ENCODE measurements at places on chromosomes 2 and 18. TPM values are rescaled to one million over a fixed set of nuclear protein-coding genes. Genes with fewer than 3 reads are reported as not detected.

ALPI gene
- total RNA-seq = not detected

- no peak for DNase-seq
Measured at GRCh38 chr2:30705056-30705455, 102.2 kb downstream of the CAPN13 start.

- DNase-seq = no peak
Measured at GRCh38 chr18:70154591-70155194, 50.8 kb downstream of the RTTN start.

YES1 gene
- total RNA-seq = 99.5 TPM

PRKCE gene
- total RNA-seq = 22.1 TPM

DNA sequence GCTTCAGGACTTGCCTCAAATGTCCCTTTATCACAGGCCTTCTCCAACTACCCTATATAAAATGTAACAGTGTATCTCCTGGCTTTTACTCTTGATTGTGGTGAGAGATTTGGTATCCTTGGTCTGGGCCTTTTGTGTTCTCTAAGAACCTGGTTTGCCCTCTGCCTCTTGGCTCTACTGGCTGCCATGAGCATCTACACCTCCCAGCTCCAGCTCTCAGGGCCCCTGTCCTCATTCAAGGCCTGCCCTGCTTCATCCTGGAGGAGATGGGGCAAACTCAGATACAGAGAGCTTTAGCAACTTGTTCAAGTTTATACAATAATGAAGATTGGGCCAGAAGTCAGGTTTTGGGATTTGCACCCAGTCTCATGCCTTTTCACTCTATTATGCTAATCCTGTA lies 45.0 kb downstream of the QPCT start:
- no peak for DNase-seq

- no peak for DNase-seq
Measured at GRCh38 chr2:15663802-15664201, 72.1 kb downstream of the DDX1 start.

AQP12B gene
- total RNA-seq = not detected

- no peak for DNase-seq
Measured at GRCh38 chr2:134413430-134413829, 159.6 kb downstream of the MGAT5 start.

CIDEA gene
- not detected for total RNA-seq

GRCh38 chr2:230131366-230131765 lies 62.6 kb upstream of the SLC16A14 start:
- DNase-seq = no peak

- no peak for DNase-seq
Measured at GRCh38 chr2:29281086-29281915, 166.1 kb downstream of the CLIP4 start.

- DNase-seq = no peak
Measured at GRCh38 chr2:164952057-164952702, 3.1 kb downstream of the SLC38A11 start.

SOCS6 gene
- 38.7 TPM for total RNA-seq

GRCh38 chr2:188193230-188193629 lies 98.4 kb upstream of the GULP1 start:
- no peak for DNase-seq

- peak; percentile 83 for DNase-seq
Measured at GRCh38 chr2:217085543-217085942, 225.7 kb upstream of the TNP1 start.

DNA sequence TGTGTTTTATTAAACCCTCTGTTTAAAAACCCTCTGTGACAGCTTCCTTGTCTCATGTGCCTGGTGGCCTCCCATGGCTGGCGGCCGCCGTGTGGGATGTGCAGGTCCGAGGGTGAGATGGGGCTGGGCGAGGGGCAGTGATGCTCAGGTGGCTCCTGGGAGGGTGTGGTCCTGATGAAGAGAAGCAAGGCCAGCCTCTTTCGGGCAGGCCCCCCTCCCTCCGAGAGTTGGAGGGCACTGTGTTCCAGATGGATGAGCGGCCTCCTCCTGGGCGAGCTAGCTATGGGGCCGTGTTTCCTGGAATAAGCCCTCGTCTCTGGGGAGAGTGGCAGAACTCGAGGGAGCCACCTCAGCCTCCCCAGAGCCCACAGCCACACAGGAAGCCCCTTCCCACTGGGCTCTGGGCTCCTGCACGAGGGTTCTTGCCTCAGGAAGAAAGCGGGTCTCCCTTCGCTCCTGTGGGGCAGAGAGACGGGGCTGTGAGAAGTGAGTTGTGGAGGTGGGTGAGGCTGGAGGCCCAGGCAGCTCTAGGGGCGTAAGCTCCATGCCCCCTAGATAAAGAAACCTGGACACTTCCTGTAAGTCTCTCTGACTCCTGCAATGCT lies 72.1 kb downstream of the ASB1 start:
- peak; percentile 44 for DNase-seq

IRS1 gene
- 24.5 TPM for total RNA-seq

GRCh38 chr2:165173215-165173614 lies 30.6 kb downstream of the SCN3A start:
- no peak for DNase-seq

GRCh38 chr2:58756336-58756735 lies 515.2 kb upstream of the FANCL start:
- no peak for DNase-seq

DNA sequence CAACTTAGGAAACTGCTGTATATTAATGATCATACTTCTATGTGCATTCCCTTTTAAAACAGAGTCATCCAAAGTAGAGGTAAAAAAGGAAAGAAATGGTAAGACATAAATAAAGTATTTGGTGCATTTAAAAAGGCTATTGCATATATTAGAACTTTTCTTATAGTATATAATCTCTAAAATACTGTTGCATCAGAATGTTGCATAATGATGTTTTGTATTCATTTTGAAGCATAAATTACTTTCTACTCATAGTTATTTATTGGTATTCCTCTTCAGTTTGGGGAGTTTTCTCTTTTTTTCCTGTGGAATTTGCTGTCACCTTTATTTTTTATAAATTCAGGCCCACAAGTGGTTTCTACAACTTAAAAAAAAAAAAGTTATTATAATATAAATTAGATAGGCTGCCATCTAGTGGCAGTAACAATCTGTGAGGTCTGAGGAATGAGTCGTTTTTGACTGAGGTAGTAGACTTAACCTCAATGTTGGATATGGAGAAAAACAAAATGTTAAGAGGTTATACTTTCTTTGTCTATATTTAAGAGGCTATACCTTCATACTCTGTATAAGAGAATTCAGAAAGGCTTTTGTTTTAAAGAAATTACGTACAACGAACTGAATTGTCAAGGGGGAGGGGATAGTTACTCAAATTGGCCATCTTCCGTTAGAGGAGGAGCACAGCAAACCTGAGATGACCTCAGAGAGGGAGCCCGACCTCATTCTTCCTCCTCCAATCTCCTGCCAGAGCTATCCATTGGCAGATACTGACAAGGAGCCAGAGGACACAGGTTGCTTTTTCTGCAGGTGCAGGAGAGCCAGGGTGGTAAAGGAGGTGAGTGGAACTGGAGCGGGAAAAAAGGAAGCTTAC lies 23.8 kb downstream of the ANKAR start:
- no peak for DNase-seq

- no peak for DNase-seq
Measured at GRCh38 chr2:3126171-3126910, 251.3 kb downstream of the EIPR1 start.

- DNase-seq = no peak
Measured at GRCh38 chr2:100425573-100426383, 8.3 kb upstream of the CHST10 start.

GRCh38 chr2:220510668-220511067 lies 883.2 kb downstream of the SLC4A3 start:
- DNase-seq = peak; percentile 75

GRCh38 chr18:45760462-45761036 lies 36.6 kb downstream of the SLC14A1 start:
- no peak for DNase-seq

EFR3B gene
- total RNA-seq = 0.88 TPM

GRCh38 chr2:160467086-160467485 lies 26.5 kb downstream of the RBMS1 start:
- no peak for DNase-seq

DNER gene
- total RNA-seq = 0.36 TPM

DNA sequence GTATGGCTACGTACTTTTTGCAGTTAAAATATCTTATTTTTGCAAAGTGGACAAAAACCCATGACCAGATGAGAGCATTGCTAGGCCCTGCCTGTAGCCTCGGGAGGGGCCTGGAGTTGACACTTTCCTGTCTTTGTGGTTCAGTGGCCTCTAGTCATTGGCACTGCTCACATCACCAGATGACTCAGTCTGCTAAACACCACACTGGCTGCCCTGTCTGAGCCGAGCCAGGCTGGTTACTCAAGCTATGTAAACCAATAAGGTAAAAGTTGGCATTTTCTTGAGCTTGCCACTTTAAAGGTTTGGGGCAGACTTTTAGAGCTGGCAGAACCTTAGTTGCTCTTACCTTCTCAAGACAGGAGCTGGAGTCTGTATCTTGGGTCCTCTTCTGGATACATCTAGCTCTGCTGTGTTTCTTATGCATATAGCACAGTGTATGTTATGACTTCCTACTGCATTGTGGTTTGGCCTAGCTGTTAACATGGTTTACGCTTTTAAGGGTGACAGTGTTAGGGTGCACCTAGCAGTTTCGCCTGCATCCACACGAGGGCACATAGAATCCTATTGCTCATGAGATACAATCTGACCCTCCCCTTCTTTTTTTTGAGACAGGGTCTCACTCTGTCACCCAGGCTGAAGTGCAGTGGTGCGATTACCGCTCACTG lies 76.4 kb downstream of the AP1S3 start:
- DNase-seq = peak; percentile 82
